Transverse colon (tissue), 4 donors: ENCODE measurements at places on chromosomes 13 and 19. TPM values are rescaled to one million over a fixed set of nuclear protein-coding genes. Genes with fewer than 3 reads are reported as not detected.

The VSIG10L gene
- 0.60 TPM for total RNA-seq

DNA sequence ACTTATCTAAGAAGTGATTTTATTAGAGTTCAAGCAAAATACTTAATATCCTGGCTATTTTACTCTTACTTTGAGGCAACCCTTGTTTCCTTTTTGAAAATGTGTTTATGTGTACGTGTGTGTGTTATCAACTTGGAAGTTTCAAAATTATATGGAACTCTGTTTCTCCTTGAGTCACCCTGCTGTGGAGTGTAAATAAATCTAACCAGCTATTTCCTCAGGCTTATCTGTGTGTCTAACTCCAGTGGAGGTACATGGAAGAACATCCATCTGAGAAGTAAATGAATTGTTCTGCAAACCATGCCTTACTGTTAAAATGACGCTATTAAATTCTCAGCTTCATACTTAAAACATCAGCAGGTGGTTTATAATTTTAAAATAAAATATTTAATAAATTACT, 583.4 kb upstream of the SLITRK5 start:
- no peaks in the 10 kb centered on the region for H3K36me3 ChIP-seq
- H3K4me1 ChIP-seq, result no peaks in the 10 kb centered on the region
- DNase-seq, result no peak
- H3K4me3 ChIP-seq, result no peak overlapping the region

DNA sequence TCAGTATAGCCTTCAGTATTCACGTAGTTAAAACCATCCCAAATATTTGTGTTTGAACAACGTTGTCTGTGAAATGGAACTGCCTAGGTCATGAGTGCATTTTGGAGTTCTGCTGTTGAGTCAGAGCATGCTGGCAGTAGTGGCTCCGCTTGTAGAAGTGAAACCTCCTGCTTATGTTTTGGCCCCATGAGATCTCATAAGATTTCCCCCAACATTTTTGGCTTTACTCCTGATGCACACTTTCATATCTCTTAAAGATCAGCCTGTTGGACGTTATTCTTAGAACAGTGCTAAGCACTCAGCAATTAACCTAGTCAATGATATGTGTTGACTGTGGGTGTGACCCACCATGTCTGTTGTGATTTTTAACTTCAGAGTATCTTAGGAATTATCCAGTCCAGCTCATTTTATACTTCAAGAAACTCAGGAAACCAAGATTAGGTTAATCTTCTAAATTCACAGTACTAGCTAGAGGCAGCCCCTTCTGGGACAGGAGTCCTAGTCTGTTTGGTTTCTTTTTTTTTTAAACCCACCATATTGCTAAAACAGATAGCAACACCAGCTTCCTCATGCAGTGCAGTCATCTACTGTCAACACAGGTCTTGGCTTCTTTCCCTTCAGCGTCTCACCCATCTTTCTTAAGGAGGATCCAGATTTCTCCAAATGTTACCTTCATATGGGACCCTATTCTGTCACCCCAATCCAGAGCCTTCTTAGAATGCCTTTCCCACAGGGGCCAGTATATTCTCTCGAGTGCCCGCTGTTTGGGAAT, 26.2 kb downstream of the RAP2A start:
- no peak overlapping the region for H3K27ac ChIP-seq
- DNase-seq, result no peak
- H3K4me1 ChIP-seq, result peaks cover 23% of the 10 kb centered on the region
- no peaks in the 10 kb centered on the region for H3K27me3 ChIP-seq
- no peak overlapping the region for H3K4me3 ChIP-seq

- DNase-seq, result no peak
- no peaks in the 10 kb centered on the region for H3K36me3 ChIP-seq
- no peak overlapping the region for H3K4me3 ChIP-seq
- H3K27ac ChIP-seq, result no peak overlapping the region
- H3K4me1 ChIP-seq, result no peaks in the 10 kb centered on the region
Measured at GRCh38 chr13:33671560-33671959, 146.4 kb upstream of the RFC3 start.

The ZNF77 gene
- 9.3 TPM for total RNA-seq

The NCCRP1 gene
- total RNA-seq, result 3.0 TPM

The MIA gene
- 23.3 TPM for total RNA-seq

GRCh38 chr13:35527451-35527850, 51.0 kb upstream of the MAB21L1 start:
- H3K4me1 ChIP-seq, result no peaks in the 10 kb centered on the region
- DNase-seq, result no peak
- no peak overlapping the region for H3K4me3 ChIP-seq

The CLEC11A gene
- 6.4 TPM for total RNA-seq

DNA sequence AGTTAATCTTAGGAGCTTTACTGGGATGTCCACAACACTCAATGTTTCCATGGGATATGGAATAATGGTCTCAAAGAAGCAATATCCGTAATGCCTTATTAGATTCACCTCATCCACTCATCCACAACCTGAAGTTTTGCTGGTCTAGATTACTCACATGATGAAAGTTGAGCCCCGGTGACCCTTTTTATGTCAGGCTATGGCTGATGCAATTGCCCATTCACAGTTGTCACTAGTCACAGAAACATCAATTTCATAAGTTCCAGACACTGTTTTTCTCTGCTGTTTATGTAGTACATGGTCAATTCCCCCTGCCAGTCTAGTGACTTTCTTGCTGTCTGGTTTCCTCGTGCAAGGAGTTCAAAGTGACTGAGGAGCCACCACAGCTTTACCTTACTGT, 491.2 kb upstream of the ATXN8OS start:
- no peak for DNase-seq
- H3K27me3 ChIP-seq, result no peaks in the 10 kb centered on the region
- no peaks in the 10 kb centered on the region for H3K36me3 ChIP-seq
- no peak overlapping the region for H3K4me3 ChIP-seq
- no peaks in the 10 kb centered on the region for H3K4me1 ChIP-seq

The MTIF3 gene
- 27.7 TPM for total RNA-seq

The FFAR2 gene
- total RNA-seq, result not detected

- H3K36me3 ChIP-seq, result no peaks in the 10 kb centered on the region
- no peak for DNase-seq
- H3K27me3 ChIP-seq, result no peaks in the 10 kb centered on the region
- peaks cover 15% of the 10 kb centered on the region for H3K4me1 ChIP-seq
Measured at GRCh38 chr19:39479916-39480315, 722 bp upstream of the TIMM50 start.

DNA sequence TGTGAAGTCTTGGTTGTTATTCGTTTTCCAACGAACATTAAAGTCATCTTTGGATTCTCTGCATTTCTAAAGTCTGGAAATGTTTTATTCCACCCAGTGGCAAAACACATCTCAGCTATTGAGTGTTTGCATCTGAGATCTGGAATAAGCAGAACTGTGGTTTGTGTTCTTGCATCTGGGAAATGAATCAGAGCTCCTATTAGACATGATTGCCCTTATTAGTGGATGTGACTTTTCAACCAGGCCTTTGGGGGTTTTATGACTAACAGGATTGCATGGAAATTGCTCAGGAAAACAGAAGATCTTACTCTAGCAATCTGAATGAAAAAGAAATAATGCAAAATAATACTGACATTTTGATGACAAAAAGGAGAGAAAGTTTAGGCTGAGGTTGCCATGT, 488.8 kb downstream of the IRS2 start:
- no peaks in the 10 kb centered on the region for H3K4me1 ChIP-seq
- H3K36me3 ChIP-seq, result no peaks in the 10 kb centered on the region
- no peak for DNase-seq
- no peak overlapping the region for H3K4me3 ChIP-seq
- no peak overlapping the region for H3K27ac ChIP-seq
- H3K27me3 ChIP-seq, result no peaks in the 10 kb centered on the region

DNA sequence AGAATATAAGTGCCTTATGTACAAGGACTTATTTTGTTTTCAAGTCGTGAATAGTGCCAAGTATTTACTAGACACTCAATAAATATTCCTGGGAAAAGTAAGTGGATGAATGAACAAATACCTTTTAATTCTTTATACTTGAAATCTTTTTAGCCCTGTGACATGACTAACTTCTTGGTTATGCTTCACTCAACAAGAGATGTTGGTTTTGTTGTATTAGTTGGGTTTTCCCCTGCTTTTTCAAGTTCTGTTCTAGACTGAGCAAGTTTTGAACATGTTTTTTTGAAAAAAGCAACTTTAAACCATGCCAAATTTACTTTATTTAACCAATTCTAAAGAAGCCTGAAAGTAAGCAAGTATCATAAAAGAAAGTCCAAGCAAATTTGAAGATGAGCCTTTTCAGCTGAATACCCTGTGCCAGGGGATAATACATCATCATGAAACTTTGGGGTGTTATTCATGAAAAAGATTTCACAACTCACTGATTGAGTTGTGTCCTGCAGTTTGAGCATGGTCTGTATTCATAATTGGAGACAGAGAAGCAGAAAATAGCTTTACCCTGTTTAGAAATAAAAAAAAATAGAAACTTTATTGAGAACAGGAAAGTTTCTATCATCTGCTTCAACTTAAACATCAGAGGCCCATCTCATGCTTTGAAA, 11.1 kb downstream of the LMO7 start:
- no peak overlapping the region for H3K4me3 ChIP-seq
- H3K36me3 ChIP-seq, result no peaks in the 10 kb centered on the region
- no peaks in the 10 kb centered on the region for H3K27me3 ChIP-seq
- no peak overlapping the region for H3K27ac ChIP-seq
- DNase-seq, result no peak
- H3K4me1 ChIP-seq, result no peaks in the 10 kb centered on the region

DNA sequence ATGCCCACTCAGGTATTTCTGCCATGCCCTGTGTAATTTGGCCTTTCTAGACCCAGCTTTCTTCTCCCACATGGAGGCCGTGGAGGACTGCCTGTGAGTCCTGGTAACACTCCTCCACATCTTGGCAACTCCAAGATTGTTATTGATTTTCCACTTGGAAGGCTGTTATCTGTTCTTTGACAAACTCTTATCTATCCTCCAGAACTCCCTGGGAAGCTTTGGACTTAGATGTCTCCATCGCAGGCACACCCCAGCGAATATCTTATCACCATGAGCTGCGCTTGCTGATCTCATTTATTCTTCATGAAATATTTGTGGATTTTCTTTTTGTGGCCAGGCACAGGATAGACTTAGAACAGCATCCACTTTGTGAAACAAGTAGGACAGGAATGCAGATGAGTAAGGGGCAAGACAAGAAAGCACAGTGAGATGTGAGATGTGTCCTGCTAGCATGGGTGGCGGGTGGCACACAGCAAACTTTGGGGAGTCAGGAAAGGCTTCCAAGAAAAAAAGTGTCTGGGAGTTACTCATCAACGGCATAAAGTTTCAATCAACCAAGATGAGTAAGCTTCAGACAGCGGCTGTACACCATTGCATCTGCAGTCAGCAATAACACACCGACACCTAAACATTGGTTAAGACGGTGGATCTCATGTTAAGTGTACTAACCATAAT, 84.5 kb upstream of the IRS2 start:
- no peak for DNase-seq
- H3K4me1 ChIP-seq, result no peaks in the 10 kb centered on the region
- no peaks in the 10 kb centered on the region for H3K36me3 ChIP-seq
- H3K27ac ChIP-seq, result no peak overlapping the region
